ENCODE measurements at places on chromosomes 1 and 21.

DNA sequence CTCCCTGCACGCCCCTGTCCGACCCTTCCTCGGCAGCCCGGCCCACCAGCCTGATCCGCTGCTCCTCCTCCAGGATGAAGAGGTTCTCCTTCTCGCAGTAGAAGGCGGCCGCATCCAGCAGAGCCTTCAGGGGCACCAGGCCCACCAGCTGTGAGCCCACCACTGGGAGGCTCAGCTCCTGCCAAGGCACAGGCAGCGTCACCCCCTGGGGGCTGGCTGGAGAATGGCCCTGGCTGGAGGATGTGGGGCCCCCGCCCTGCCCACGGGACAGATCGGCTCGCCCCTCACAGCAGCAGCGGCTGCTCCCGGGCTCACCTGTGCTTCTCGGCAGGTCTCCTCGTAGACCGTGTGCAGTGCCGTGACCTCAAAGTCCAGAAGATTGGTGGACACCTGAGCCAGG lies 5.3 kb downstream of the FTCD start:
- DNase-seq, result no peak

- DNase-seq, result no peak
Measured at GRCh38 chr21:39196310-39196709, 13.1 kb upstream of the PSMG1 start.

DNA sequence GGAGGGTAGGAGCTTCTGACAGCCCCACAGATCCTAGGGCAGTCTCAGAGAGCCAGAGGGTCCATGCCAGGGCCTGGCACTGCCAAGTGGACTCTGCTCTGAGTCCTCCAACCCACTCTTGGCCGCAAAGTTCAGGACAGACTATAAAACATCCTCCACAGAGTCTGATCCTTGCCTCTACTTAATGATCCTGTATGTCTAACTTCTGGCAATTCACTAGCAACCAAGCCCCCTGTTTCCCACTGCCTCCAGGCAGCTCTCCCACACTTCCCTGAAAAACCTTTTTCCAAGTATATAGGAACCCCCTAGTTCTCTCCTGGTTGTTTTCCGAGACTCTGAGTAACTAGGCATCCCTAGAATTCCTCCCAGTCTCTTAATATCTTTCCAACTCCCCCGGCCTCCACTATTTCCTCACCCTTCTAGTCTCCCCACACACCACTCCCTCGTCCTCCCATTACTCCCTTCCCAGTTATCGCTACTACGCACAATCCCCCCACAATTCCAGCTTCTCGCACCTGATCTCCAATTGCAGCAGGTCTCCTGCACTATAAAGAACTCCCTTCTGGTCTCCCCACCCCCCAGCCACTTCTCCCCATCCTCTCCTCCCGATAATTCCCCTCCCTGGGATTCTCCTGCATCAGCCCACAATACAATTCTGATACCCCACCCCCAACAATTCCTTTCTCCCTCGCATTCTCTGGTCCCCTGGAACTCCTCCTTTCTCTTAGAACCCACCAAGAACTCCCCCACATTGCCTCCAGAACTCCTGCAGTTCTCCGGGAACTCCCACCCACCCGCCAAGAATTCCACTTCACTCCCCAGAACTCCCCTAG lies 574 bp downstream of the IGSF9 start:
- no peak for DNase-seq

- DNase-seq, result no peak
Measured at GRCh38 chr1:225908013-225908640, 15.9 kb downstream of the PYCR2 start.

- no peak for DNase-seq
Measured at GRCh38 chr21:41868062-41868710, 11.0 kb downstream of the PRDM15 start.

GRCh38 chr1:186564582-186564981 lies 103.7 kb upstream of the PDC start:
- DNase-seq, result no peak

GRCh38 chr1:216330262-216330661 lies 93.0 kb downstream of the USH2A start:
- no peak for DNase-seq

DNA sequence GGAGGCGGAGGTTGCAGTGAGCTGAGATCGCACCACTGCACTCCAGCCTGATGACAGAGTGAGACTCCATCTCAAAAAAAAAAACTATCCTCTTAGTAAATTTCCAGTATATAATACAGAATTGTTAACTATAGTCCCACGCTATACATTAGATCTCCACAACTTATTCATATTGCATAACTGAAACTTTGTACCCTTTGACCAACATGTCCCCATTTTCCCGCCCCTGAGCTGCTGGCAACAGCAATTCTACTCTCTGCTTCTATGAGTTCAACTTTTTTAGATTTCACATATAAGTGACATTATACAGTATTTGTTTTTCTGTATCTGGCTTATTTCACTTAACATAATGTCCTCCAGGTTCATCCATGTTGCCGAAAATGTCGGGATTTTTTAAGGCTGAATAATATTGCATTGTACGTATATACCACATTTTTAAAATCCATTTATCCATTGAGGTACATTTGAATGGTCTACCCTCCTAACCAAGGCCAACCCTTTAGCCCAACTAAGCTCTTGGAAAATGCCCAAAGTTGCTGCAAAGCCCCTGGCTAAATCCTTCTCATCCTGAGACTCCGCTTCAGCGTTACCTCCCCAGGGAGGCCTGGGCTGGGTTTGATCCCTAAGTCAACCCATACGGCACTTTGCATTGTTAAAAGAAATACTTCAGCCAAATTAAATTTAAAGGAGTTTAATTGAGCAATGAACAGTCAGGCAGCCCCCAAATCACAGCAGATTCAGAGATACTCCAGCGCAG lies 34.2 kb downstream of the NEK2 start:
- no peak for DNase-seq

DNA sequence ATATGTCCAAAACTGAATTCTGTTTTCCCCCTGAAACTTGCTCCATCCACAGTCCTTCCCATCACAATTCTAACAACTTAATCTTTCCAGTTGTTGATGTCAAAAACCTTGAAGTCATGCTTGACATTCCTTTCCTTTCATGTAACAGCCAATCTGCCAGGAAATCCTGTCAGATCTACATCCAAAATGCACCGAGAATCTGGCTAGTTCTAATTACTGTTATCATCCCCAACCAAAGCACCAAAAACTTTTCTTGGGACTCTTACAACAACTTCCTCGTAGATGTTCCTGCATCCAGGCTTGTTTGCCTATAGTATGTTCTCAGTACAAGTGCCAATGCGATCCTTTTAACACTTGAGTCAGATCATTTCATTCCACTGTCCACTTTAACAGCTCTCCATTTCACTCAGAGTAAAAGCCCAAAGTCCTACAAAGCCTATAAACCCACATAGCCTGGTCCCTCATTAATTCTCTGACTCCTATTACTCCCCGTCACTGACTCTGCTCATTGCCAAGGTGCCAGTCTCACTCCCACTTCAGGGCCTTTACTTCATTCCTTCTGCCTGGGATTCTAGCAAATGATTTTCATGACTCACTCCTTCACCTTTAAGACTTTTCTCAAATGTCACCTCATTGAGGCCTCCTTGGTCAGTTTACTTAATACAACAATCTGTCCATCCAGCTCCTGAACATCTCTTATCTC lies 493.2 kb upstream of the NFIA start:
- DNase-seq, result no peak

- DNase-seq, result no peak
Measured at GRCh38 chr1:220929304-220929703, 50.1 kb downstream of the HLX start.

GRCh38 chr1:152461544-152461943 lies 47.5 kb upstream of the CRNN start:
- peak; percentile 40 for DNase-seq

DNA sequence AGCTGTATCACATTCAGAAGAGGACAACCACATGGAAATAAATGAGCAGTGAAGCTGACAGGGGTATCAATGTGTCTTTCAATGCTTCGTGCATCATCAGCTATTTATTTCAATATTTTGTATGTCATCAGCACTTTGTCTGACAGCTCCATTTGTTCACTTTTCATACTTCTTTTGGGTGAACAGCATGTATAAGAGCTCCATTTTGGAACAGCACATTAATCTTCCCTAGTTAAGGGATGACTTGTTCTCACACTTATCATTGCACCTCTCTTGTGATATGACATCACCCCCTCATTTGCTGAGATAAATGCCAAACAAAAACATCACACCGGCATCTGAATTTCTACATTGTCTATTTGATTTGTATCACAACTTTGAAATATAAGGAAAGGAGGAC lies 190.6 kb upstream of the SAMSN1 start:
- no peak for DNase-seq

DNA sequence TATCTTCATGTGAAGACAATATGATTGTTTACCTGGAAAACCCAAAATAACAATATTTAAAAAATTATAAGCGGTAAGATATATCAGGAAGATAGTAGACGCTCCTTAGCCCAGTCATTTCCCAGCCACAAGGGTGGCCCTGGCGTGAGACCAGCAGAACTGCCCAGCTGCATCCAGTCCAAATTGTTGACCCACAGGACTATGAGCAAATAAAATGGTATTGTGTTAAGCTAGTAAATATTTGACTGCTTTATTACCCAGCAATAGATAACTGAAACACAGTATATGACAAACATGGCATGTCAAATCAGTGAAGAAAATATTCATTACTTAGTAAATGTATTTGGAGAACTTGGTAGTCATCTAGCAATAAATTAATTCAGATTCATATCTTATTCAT lies 294.3 kb upstream of the SPAG17 start:
- no peak for DNase-seq

GRCh38 chr21:46527801-46528200 lies 69.1 kb downstream of the DIP2A start:
- no peak for DNase-seq

- DNase-seq, result no peak
Measured at GRCh38 chr21:38249256-38249655, 7.5 kb upstream of the KCNJ15 start.

DNA sequence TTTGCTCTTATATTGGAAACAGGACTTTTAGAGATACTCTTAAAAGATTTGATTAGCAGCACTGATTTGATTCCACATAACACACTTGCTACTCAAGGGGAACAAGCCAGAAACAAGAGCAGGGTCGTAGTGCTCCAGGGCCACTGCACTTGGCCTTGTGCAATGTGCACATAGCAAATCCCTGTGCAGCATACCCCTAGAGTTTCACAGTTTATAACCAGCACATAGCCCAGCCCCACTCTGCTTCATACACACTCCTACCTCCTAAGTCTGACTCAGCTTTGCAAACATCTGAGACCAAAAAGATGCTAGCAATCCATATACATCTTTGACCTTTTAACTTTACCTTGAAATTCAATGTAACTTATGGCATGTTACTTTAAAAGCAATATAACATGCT lies 157.6 kb downstream of the VAV3 start:
- DNase-seq, result no peak

DNA sequence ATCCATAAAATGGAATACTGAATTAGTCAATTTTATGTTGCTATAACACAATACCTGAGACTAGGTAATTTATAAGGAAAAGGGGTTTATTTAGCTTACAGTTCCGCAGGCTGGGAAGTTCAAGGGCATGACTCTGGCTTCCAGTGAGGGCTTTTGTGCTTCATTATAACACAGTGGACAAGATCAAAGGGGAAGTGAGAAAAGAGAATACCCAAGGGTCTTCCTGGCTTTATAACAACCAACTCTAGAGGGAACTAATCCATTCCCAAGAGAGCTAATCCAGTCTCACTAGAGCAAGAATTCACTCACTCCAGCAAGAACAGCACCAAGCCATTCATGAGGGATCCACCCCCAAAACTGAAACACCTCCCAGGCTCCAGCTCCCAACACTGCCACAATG lies 3.1 kb downstream of the KIFAP3 start:
- no peak for DNase-seq

GRCh38 chr1:18972531-18972930 lies 16.1 kb upstream of the IFFO2 start:
- no peak for DNase-seq

DNA sequence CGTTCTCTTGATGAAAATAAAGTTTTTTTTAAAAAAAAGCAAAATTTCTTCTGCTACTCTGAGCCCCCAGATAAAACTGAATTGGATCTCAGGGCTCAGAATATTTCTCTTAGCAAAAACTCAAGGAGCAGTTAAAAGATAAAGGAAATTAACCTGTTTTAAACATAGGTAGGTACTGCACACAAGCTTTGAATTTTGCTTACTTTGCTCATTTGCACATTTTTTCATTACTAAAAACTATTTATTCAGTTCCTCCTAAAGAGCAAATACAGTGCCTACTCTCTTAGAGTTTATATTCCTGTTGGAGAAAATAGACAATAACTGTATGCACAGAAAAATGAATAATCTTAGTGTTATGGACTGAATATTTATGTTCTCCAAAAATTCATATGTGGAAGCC lies 13.0 kb upstream of the TNFSF4 start:
- DNase-seq, result no peak

DNA sequence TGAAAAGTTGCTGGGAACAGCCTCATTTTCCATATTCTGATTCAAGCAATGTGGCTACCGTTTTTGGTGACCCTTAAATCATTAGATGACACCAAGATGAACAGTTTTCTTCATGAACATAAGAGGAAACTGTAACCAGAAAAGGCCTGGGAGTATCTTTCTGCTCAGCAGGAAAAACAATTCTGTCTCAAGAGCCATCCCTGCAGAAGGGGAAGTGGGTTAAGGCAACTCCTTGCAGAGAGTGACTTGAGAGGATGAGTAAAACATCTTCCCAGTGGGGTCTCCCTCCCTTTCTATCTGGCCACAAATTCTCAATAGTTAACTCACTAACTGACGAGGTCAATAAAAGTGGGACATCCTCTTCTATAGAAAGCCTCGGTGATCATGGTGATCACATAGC lies 187.6 kb upstream of the NRIP1 start:
- no peak for DNase-seq

- DNase-seq, result peak; percentile 94
Measured at GRCh38 chr1:111619635-111620440, at the start of gene RAP1A. TSS of gene RAP1A (plus strand) at chr1:111619789. CDS start at chr1:111691361, 71,572 bp downstream.

GRCh38 chr1:54332781-54333585 lies 73.2 kb downstream of the SSBP3 start:
- no peak for DNase-seq

- no peak for DNase-seq
Measured at GRCh38 chr1:106956721-106957120, 99.8 kb upstream of the PRMT6 start.

- no peak for DNase-seq
Measured at GRCh38 chr1:232016616-232017015, 390.0 kb downstream of the DISC1 start.

DNA sequence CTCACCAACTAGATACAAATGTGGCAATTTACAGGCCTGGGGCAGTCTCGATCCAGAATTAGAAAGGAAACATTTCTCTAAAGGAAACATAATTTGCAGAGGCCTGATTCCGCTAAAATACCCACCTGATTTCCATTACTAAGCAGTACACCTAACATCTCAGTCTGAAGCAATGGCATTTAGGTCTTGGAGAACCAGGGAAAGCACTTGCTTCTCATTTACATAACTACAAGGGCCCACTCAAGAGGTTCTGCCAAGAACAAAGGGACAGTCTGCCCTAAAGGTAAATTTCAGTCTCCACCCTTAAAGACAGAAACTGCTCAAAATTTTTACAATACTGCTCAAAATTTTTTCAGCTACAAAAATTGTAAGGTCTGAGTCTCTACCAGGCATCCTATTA lies 123.7 kb upstream of the GJB5 start:
- no peak for DNase-seq

GRCh38 chr1:74368335-74368734 lies 133.1 kb downstream of the TNNI3K start:
- no peak for DNase-seq

- no peak for DNase-seq
Measured at GRCh38 chr1:79133774-79134364, 127.3 kb upstream of the ADGRL4 start.
